Activated naive CD4-positive, alpha-beta T cell (primary cell): ENCODE measurements at places on chromosomes 2 and 18.

DNA sequence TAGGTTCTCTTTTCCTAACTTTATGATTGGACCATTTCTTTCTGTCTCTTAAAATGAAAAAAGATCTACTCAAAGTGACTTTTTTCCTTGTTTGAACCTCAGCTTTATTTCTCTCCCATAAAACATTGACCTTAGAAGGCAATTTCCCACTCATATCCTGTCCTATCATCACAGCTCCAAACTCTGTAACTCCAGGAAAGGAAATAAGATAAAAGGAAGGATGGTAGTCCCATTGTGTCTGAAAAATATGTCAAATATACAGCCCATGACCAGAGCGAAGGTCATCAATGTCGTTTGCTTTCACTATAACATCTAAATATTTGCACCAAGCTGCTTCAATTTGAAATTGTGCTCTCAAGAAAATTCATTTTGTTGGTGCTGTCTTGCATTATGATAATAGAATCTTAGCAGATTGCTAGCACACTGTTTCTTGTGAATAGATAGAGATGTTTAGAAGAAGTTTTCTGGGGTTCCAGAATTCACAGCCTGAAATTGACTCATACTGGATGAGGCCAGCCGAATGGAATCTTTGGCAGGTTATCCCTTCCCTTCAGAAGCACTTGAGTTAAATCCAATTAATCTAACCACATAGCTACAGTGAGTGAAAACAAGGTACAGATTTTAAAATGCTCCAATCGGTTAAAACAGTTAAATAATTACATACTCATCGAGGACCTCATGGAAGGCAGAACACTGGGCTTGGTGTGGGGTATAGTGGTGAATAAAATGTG, 95.1 kb downstream of the CRIM1 start:
- DNase-seq = no peak

DNA sequence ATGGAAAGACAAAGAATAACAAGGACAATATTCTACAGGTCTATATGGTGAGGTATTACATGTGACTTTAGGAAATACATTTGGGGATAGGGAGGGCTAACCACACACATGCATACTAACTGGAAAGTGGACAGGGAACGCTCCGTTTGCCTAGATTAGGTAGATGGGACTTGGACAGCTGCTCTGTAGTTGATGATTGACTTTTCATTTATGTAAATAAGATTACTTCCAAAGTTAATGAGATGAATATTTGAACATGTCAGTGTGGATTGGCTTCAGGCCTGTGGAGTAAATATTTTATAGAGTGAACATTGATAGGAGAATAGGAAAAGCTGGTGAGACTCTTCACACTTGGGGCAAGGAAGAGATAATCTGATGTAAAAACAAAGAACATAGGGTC, 142.0 kb downstream of the NCK2 start:
- DNase-seq = no peak

- no peak for DNase-seq
These were observed 75.8 kb upstream of the SLC1A4 start for GRCh38 chr2:64913357-64913869.

- DNase-seq = no peak
These were observed 104.5 kb upstream of the KLHL14 start for GRCh38 chr18:32877371-32877770.
